ENCODE measurements at places on chromosomes 5 and 9.
A peak's percentile ranks its signal among the peaks of the same experiment; 100 is the strongest.

DNA sequence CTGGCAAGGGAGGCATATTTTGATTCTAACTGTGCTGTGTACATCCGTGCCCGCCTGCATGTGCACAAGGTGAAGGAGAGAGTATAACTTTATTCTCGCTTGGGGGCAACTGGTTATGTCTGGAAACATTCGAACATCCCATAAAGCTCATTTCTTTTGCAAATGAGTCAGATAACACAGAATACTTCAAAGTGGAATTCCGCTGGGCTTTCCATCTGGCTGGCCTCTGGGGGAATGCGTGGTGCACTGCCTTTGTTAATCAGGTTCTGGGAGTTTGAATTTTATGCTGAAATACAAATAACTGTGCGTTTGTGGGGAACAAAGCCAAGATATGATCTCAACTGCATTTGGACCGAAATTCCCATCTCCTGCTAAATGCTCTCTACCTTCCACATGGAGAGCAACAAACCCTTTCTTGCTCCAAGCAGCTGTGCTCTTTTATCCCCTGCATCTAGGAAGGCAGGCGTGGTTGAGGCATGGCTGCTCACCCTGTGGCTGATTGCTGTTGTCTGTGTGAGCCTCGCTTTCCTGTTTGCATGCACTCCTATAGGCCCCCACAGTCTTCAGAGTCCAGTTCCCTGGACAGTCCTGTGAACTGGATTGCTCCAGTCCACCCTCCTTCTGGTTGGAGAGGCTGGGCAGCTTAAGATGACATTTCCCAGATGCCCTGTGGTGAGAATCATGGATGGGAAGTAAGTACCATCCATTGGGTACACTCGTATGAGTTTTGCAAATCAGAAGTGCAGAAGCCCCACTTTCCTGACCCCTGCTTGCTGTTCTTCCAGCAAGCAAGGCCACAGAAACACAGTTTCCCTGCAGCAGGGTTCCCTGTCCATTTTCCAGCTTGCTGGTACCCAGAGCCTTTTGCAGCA, 82.9 kb upstream of the ALDH1B1 start:
- DNase-seq: peak; percentile 49

- DNase-seq: no peak
Observed at GRCh38 chr9:28764532-28764931, 1191.3 kb upstream of the C9orf72 start.

- DNase-seq: no peak
Observed at GRCh38 chr9:86601697-86602096, 247.5 kb upstream of the TUT7 start.

DNA sequence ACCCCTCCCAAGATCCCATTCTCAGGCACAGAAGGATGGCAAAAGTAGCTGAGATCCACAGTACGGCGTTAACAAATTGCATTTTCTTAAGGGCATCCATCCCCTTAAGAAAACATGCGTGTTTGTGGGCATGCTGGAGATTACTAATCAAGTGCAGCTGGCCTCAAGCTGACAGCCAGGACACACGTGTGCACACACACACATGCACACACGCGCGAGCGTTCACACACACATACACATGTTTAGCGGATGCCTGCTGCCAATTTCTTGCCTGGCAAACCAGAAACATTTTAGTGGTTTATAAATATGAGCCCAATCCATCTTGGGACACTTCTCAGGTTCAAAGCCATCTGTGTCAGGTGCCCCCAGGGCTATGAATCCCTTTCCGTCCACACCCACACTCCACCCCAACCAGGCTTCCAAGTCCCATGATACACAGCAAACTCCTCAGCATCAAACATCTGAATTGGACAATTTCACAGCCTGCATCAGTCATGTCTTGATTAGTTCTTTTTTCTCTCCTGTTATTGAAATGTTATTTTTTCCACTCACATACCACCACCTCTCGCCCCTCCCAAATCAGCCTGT, 23.5 kb upstream of the SMIM23 start:
- no peak for DNase-seq

GRCh38 chr5:54136516-54137440, 173.6 kb downstream of the ARL15 start:
- DNase-seq: no peak

GRCh38 chr9:92952906-92953610, 5.7 kb downstream of the FGD3 start:
- peak; percentile 11 for DNase-seq

- DNase-seq: peak; percentile 41
Observed at GRCh38 chr9:93154293-93154903, 20.3 kb upstream of the NINJ1 start.

DNA sequence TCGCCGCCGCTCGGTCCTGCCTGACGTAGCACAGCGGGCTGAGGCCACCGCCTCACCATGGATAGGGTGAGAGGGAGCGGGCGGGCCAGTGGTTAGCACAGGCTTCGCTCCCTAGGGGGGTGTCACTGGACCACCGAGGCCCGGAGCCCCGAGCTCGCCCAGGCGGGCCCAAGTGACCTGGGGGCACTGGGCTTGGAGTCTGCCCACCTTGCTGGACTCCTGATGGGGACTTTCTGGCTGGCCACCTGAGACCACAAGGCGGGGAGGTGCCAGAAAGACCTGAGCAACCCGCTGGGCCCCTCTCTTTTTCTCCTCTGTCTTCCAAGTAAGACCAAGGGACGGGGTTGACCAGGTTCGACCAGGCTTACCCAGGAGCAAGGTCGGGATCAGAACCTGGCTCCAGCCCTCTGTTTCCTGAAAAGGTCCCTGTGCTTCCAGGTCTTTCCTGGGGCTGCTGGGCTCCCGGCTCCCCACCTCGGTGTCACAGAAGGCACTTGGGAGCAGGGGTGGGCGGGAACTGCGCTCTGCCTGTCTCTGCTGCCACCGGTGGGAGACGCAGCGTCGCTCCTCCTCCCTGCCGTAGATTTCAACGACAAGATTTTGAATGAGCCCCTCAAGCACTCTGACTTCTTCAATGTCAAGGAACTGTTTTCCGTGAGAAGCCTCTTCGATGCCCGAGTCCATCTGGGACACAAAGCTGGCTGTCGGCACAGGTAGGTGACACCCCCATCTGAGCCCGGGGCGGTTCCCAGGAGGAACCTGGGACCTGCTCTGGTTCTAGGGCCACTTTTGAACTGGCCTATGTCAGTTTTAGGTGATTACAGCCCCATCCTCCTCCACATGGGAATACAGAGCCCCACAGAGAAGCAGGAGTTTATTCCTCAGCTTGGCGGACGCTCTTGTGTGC, 1.0 kb downstream of the MRPS2 start:
- DNase-seq: no peak

- DNase-seq: no peak
Observed at GRCh38 chr9:127826253-127826913, 23.7 kb downstream of the FPGS start.

DNA sequence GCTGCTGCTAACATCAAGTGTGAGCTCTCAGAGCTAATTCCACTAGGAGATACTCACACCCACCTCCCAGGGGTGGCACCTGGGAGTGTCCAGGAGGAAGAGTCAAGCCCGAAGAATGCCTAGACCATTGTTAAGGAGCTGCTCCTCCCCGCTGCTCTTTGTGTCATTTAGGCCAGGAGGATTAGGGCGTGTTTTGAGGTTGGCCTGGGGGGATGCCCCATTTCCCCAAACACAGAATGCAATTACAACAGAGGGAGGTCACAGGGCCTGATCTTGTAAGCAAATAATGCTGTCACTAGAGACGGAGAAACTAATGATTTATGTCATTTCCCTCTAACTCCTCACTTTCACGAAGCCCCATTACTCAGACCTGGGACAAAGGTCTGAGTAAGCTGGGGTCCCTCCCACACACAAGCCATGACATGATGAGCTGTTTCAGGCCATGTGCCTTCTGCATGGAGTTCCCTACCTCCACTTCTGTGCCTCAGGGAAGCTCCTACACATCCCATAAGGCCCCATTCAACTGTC, 312.5 kb downstream of the ACTL7B start:
- peak; percentile 76 for DNase-seq

GRCh38 chr9:134066913-134067851, 644 bp downstream of the BRD3 start:
- peak; percentile 38 for DNase-seq

- DNase-seq: no peak
Observed at GRCh38 chr5:11105696-11106095, 344.7 kb upstream of the DAP start.

- DNase-seq: no peak
Observed at GRCh38 chr5:98694902-98695301, 78.6 kb upstream of the RGMB start.

DNA sequence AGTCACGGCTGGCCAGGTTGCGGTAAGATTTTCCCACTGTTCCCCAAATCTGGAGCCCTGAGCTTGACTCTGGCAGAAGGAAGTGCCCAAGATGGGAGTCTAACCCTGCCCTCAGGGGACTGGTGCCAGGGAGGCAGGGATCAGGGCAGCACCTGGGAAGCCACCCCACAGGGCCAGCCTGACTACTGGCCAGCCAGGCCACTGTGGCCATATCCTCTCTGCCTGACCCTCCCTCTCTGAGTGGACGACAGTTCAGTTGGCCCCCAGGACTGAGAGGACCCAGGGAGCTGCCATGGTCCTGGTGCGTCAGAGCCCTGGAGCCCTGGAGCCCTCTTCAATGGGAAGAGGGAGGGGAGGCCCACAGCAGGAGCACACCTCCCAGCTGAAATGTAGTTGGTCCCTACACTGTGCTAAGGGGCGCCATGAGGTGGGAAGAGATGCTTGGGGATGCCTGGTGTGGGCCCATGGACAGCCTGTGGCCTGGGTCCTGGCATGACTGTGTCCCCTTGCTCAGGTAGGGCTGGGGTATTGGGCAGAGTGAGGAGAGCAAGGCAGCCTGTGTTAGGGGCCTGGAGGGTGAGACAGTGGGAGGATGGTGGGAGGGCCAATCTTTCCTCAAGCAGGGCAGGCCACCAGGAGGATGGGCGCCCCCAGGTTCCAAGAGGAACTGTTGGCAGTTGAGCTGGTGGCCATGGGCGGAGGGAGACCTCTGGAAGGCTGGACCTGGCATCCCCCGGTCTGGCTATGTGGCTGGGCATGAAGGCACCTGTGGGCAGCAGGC, 81.1 kb downstream of the PHF2 start:
- no peak for DNase-seq

GRCh38 chr5:137566118-137566541, 67.0 kb upstream of the SPOCK1 start:
- DNase-seq: peak; percentile 68

- no peak for DNase-seq
Observed at GRCh38 chr9:2043881-2044462, 28.8 kb downstream of the SMARCA2 start.

GRCh38 chr5:112973904-112974303, 2.7 kb upstream of the DCP2 start:
- no peak for DNase-seq

- no peak for DNase-seq
Observed at GRCh38 chr5:111507276-111507675, 5.1 kb downstream of the STARD4 start.

- DNase-seq: peak; percentile 23
Observed at GRCh38 chr5:118789366-118789765, 199.0 kb downstream of the DTWD2 start.

DNA sequence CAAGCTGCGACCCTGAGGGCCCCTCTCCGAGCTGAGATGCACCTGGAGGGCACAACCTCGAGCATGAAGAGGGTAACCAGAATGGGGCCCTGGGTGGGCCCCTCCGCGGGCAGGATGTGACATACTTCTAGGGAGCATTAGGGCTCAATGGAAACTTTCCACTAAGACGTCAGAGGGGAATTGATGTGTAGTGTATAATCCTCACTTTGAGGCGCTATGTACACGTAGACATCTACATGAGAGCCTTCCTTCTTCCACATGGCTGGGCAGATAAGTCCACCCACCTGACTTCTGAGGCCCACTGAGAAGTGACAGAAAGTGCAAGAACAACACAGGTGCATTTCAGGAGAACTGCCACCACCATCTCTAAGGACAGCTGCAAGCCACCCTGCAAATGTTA, 61.0 kb downstream of the DAP start:
- DNase-seq: no peak

GRCh38 chr5:166363087-166363760, 1928.2 kb upstream of the WWC1 start:
- DNase-seq: no peak

DNA sequence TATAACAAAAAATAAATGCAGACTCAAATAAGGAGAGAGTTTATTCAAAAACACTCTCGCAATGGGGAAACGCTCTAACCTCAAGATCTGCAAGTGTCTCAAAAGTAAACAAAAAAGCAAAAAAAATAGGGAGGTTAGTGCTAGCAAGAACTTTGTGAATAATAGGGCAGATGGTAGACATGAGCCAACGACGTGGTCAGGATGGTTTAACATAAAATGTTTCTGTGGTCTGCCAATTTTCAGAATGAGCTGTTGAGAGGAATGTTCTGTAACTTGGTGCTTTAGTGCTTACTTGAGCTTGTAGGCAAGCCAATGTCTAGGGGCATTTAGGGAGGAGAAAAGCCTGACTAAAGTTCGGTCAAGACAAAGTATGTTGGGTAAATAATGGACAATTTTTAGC, 1813.9 kb upstream of the CDH6 start:
- DNase-seq: no peak

DNA sequence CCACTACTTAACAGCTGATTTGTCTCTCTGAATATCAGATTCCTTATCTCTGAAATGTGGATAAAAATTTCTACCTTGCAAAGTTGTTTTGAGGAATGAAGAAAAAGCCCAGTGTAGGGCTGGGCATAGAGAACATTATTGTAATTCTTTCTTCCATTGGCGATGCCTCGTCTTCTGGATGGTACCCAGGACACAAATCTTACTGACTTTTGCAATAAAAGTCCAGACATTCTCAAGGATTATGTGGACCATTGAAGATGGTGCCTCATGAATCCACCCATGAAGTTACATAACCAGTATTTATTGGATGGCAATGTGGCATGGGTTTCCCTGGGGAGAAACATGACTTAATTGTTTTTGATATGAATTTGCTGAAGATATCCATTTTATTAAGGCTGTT, 33.1 kb downstream of the NNT start:
- no peak for DNase-seq

DNA sequence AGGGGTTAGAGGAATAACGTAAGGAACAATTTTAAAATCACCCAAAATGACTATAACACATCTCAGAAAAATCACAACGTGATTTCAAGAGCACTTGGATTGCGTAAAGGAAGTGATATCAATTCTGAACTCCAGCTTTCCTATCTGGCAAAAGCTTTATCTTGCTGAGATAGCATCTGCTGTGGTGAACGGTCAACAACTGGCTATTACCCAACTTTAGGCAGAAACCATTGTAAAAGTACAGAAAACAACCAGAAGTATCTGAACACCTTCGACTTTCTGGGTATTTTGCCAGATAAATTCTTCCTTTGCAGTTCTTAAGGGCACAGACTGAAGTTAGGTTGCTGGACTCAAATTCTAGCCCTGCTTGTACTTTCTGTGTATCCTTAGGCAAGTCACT, 9.2 kb downstream of the ABLIM3 start:
- peak; percentile 33 for DNase-seq

GRCh38 chr9:29844251-29844650, 2271.0 kb upstream of the C9orf72 start:
- no peak for DNase-seq

GRCh38 chr9:114370968-114371320, 16.8 kb downstream of the AKNA start:
- DNase-seq: no peak

GRCh38 chr5:87081511-87082372, 185.9 kb upstream of the RASA1 start:
- DNase-seq: no peak

All from EL (cell line).